ENCODE measurements at places on chromosomes 6 and 20.

- DNase-seq, result no peak
Observed at GRCh38 chr6:139275279-139276055, 16.3 kb downstream of the TXLNB start.

GRCh38 chr6:144756469-144756868, 471.3 kb downstream of the UTRN start:
- DNase-seq, result no peak

DNA sequence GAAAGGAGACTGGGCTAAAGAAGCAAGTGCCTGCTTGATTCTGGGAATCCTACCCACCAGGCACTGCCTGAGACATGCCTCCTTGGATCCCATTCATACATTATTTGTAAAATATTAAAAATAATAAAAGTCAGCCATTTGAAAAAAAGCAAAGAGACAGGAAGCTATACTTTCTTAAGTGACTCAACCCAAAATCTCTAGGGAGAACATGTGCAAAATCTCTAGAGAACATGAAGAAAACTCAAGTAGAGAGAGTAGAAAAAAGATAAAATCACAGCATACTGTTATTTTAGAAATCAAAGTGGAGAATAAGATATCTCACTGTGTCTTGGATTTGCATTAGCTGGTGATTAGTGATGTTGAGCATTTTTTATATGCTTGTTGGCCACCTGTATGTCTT, 197.2 kb upstream of the GGTLC1 start:
- DNase-seq, result no peak

DNA sequence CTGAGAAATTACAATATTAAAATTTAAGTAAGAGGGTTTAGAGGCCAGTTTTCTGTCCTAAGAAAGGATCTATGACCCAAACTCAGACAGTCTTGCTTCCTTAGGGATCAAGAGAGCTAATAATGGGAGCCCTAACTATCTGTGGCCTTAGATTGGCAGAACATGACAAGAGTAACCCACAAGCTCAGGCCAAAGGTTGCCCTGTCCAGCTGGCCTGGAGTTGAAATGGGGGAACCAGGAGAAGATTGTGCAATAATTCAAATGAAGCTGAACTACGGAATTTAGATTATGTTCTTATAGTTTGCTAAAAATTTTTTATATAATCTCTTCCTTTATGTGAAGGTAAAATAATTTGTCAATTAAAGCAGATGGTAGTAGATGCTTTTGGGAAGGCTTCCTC, 26.4 kb downstream of the LAMA4 start:
- DNase-seq, result no peak

- DNase-seq, result peak; percentile 82
Observed at GRCh38 chr20:58014628-58015315, 213.7 kb downstream of the ANKRD60 start.

DNA sequence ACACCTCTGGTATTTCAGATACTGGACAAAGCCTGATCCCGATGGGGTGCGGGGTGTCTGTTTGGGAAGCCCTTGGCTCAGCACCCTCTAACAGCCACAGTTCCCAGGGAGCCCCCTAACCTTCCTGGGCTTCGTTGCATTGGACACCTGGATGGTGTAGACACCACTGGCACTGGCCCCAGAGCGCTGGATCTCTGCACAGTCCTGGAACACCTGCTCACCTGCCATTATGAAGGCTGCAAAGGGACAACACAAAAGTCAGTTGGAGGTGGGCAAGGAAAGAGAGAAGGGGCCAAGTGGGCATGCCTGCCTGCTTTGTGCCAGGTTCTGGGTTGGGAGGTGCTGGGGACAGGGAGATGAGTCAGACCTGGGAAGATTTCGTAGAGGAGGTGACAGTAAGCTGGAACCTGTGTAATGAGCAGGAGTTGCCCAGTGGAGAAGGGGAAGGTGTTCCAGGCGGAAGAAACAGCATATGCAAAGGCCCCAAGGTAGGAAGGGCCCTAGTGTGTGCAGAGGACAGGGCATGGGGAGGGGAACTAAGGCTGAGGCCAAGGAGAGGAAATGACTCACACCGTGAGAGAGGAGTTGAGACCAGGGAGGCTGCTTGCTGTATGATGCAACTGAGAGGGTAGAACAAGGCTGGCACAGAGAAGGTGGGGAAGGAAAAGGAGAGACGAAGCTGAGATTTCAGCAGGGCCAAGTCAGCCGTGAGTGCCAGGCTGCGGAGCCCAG, 34.9 kb downstream of the ANGPT4 start:
- no peak for DNase-seq

DNA sequence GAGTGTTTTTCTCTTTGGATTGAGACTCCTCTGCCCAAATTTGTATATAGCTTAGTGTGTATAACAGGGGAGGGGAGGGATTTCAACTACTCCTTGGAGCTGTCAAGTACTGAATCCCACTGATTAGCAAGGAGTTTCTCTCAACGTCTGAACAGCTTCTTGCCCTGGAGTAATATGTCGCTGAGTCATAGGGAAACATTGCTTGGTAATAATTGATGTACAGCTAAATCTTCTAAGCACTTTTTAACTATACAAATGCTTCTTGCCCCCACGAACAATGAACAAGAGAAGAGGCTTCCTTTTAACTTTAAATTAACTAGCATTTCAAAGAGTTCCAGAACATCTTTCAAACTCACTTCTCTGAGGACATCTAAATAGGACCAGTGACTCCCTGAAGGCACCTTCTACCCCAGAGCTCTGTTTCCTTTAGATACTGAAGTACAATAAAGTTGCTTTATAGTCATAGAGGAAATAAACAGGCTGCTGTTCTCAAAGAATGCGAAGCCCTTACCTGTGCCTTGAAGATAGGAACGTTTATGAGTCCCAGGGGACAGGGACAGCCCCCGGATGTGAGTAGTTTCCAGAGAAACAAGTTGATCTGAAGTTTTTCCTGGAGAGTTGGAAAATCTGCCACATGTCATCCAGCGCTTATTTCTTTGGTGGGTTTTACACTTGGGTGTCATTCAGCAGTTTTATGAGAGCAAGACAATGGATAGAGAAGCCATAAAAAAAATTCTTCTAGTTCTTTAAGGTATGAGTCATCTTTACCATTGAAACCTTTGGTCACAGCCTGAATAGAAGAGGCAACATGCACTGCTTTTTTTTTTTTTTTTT, 462.5 kb upstream of the BTBD3 start:
- peak; percentile 86 for DNase-seq

DNA sequence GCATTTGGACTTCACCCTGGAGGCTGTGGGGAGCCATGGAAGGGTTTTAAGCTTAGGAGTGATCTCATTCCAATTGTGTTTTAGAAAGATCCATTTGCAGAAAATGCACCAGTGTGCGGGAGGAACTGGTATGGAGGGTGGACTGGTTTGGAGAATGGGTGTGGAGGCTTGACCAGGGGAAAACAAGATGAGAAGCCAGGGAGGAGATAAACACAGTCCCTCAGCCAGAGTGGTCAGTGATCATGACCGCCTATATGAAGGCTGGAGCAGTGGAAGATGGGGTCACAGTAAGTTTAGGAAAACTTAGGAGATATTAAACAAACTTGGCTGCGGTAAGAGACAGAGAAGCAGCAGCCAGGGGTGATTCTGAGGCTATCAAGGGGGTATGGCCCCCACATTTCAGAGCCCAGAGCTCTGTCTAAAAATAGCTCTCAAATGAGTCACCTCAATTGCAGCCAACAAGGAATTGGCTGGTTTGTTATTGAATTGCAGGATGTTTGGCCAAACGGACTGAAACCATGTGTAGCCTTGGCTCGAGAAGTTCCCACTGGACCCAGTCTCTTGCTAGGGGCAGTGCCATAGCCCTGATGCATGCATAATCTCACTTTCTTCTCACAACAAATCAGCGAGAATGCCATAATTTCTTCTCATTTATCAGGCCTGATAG, 159.9 kb upstream of the TOP1 start:
- no peak for DNase-seq

DNA sequence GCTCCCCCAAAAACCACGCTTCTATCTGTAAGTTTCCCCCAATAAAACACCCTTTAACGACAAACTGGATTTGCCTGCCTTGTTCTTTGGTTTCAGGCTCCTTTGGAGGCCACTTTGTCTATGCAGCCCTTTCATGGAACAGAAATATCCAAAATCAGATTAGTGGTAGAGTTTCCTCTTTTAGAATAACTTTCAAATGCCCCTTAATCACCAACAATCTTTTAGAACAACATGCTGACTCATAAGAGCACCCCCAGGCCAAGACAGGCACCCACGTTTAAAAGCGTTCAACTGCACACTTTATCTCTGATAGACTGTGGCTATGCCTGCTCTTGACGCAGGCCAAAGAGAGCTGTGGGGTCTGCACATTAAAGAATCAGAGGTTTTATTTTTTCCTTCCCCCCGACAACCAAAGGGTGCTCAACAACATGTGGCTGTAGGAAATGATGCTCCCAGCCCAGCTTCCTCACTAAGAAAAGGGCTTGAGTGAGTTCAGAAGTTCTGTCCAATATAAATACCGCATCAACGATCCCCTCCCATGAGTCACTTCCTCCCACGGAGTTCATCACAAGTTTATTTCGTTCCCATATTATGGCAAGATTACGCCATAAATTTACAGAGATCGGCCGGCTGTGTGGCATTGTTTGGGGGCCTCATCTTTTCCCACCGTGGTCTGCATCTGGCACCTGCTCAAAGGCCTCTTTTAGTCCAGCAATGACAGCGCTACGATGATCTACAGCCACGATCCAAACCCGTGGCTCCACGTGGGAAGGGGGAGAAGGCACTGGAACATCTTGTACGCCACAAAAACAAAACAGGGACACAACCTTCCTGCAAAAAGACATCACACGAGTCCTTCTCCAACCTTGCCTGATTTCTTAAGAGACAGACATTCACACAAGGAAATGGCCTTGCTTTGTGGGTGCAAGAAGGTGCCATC, 88.8 kb upstream of the NFATC2 start:
- peak; percentile 97 for DNase-seq

DNA sequence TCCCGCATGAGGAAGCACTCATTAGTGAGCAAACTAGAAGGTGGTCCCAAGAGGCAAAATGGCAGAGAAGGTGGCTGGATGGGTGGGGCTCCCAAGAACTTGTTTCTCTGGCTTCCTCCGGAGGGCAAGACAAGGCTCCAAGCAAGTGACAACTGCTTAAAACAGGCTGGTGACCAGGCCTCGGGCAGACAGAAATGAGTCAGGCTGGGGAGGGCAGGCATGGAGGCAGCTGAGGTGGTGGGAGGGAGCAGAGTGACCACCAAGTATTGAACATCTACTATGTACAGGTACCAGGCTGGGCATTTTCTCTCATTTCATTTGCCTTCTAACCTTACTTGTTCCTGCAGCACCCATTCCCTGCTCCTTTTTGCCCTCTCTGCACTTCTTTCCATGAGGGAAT, 33.4 kb downstream of the TNXB start:
- DNase-seq, result no peak

GRCh38 chr20:62561948-62562347, 80.4 kb upstream of the SLCO4A1 start:
- DNase-seq, result no peak

DNA sequence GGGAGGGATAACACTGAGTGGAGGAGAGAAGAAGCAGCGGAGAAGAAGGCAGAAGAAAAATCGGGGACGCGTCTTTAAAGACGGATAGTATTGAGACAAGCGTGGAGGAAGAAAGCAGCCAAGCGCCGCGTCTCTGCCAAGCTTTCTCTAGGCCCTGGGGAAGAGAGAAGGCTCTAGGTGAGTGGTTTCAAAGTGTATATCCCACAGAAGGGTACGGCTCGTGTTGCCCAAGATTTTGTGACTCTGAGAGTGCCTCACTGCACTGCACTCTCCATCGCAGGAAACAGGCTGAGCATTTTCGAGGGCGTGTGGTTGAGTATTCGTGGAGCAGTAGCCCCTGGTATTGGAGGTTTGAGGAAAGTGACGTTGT, 185.4 kb downstream of the TRIM27 start:
- no peak for DNase-seq

DNA sequence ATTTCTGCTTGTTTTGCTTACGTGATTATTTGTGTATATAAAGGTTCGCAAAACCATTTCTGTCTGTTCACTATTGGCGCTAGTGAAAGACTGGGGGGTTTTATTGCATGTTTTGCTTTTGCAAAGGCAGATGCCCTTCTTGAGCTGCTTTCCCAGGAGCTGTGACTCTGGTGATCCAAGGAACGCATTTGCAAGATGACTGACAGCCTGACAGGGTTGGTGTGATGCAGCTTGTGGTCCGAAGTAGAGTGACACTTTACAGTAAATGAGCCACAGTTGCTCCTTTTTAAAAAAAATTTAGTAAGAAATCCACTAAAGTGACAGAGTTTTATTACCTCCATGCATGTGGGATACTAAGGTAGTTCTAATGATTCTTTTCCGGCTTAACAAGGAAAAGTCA, 73.7 kb downstream of the TPD52L1 start:
- no peak for DNase-seq

DNA sequence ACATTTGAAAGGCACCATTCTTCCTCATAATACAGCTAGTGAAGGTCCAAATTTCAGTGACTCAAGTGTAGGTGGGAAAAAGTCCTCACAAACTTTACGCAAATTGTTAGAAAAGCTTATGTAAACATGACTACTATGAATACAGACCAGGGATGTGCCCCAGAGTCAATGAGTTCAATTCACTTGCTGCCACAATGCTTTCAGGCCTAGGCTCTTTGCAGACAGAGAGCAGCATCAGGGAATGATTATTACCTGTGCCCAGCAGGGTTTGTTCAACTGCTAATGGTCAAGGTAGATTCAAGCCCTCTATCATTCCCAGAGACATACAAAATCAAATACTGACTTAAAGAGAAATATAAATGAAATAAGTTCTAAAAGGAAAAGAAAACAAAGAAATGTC, 84.0 kb downstream of the LAMA2 start:
- no peak for DNase-seq

DNA sequence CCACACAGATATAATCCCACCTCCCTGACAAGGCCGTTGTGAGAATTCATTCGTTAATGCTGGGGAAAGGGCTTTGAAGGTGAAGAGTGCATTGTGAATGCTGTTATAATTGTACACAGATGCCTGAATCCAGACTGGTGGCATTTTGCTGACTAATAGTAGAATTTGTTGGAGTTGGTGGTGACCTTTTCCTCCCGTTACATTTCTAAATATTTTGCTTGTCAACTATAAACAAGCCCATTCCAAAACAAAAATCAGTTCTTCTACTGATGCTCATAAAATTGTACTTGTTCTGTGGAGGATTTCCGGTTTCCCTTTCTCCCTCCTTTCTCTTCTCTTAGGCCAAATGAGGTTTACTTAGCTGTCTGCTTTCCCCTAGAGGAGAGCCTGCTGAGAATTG, 253.1 kb upstream of the SUPT3H start:
- DNase-seq, result no peak

- DNase-seq, result no peak
Observed at GRCh38 chr6:106525882-106526275, 103.4 kb downstream of the RTN4IP1 start.

GRCh38 chr6:70686548-70687133, 19.0 kb downstream of the SMAP1 start:
- DNase-seq, result no peak

DNA sequence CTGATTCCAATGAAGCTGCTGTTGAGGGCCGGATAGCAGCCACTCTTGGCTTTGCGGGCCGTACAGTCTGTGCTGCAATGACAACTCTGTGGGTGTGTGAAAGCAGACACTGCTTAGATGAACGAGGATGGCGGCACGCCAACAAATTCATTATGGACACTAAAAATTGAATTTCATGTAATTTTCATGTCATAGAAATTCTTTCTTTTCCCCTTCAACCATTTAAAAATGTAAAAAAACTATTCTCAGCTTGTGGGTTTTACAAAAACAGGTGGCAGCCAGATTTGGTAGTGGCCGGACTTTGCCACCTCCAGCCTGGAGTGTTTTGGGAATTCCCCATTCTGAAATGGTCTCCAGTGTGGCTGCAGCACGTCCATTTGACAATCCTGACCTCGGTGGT, 26.0 kb downstream of the MAS1 start:
- DNase-seq, result no peak

Data from kidney epithelial cell (primary cell).